Thyroid gland (tissue), 4 donors: ENCODE measurements at places on chromosomes 4 and X. TPM values are rescaled to one million over a fixed set of nuclear protein-coding genes. Genes with fewer than 3 reads are reported as not detected.

OPHN1 gene
- total RNA-seq, result 7.0 TPM

PABPC5 gene
- total RNA-seq, result 4.7 TPM

BMPR1B gene
- 0.81 TPM for total RNA-seq

GUCY1A1 gene
- 25.8 TPM for total RNA-seq

VEGFD gene
- 1.8 TPM for total RNA-seq

KCTD8 gene
- total RNA-seq, result 16.8 TPM

EMCN gene
- total RNA-seq, result 31.4 TPM

VGLL1 gene
- not detected for total RNA-seq

TMEM150C gene
- 27.4 TPM for total RNA-seq

SPACA5 gene
- total RNA-seq, result not detected

ITIH6 gene
- not detected for total RNA-seq

STOX2 gene
- total RNA-seq, result 27.3 TPM

SCML2 gene
- 2.6 TPM for total RNA-seq

ENOPH1 gene
- total RNA-seq, result 27.4 TPM

BLTP1 gene
- total RNA-seq, result 158 TPM

SOD3 gene
- total RNA-seq, result 140 TPM

P2RY8 gene
- total RNA-seq, result 2.5 TPM

TNIP3 gene
- total RNA-seq, result not detected

HSFX4 gene
- total RNA-seq, result not detected

ARHGAP10 gene
- total RNA-seq, result 78.4 TPM

TASL gene
- 0.22 TPM for total RNA-seq

RADX gene
- total RNA-seq, result 13.7 TPM

TSPAN7 gene
- total RNA-seq, result 66.2 TPM

NDST3 gene
- total RNA-seq, result 0.88 TPM

ZNF81 gene
- 12.4 TPM for total RNA-seq

FMR1NB gene
- not detected for total RNA-seq

NALF2 gene
- total RNA-seq, result 20.2 TPM

TLR10 gene
- total RNA-seq, result not detected

PARM1 gene
- 453 TPM for total RNA-seq

DAPP1 gene
- total RNA-seq, result 0.33 TPM
